ENCODE measurements at places on chromosomes 7 and 10.

- DNase-seq: no peak
Observed at GRCh38 chr10:31130406-31130805, 98.7 kb upstream of the ZNF438 start.

GRCh38 chr7:152338561-152338960, 97.2 kb downstream of the KMT2C start:
- DNase-seq: no peak

- DNase-seq: no peak
Observed at GRCh38 chr7:16975712-16976111, 93.9 kb upstream of the AGR3 start.

- DNase-seq: no peak
Observed at GRCh38 chr10:74882427-74882826, 56.0 kb downstream of the KAT6B start.

DNA sequence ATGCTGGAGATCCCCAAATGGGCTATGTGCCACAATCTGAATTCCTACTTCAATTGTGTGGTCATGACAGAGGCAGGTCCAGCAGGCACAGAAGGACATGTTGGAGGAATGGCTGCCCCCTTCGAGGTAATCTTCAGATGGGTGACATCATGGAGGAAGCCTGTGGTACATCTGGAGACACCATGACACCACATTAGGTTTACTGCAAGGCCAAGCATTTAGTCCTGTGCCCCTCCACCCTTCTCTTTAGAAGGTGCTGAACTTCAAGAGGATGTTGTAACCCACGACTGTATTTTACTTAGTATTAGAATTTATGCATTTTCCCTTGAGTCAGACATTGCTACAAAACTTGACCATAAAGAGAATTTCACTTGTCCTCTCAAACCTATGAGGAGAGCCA, 75.1 kb upstream of the DDC start:
- DNase-seq: no peak

GRCh38 chr7:51011710-51012350, 229.1 kb upstream of the GRB10 start:
- DNase-seq: no peak

DNA sequence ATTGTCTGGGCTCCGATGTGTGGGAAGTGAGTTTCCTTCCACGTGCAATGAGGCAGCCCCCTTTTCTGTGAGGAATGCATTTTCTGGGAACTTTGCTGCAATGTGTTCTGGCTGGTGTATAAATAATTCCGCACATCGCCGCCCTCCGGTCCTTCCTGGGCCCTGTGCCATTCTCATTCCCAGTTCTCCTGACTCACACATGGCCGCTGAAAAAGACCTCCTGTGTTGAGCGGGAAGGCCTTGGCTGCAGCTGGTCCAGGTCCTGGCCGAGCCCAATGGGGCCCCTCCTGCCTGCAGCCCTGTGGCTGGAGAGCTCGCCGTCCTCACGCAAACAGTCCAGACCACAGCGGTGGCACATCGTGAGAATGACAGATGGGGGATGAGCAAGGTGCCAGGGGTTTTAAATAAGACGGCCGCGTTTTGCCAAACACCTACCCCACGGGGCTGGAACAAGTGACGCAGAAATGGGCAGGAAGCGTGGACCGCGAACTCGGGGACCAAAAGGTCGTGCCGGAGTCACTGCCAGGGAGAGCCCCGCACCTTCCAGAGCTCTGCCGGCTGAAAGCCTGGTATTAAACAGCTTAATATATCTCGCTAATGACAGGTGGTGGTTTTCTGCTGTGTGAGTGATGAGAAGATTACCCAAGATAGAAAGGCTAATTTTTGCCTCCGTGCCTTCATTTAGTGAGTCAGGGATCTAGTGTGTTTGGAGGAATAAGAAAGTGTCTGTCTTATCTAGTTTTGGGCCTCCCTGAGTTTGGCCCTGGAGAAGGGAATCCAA, 37.0 kb downstream of the FAM20C start:
- no peak for DNase-seq

DNA sequence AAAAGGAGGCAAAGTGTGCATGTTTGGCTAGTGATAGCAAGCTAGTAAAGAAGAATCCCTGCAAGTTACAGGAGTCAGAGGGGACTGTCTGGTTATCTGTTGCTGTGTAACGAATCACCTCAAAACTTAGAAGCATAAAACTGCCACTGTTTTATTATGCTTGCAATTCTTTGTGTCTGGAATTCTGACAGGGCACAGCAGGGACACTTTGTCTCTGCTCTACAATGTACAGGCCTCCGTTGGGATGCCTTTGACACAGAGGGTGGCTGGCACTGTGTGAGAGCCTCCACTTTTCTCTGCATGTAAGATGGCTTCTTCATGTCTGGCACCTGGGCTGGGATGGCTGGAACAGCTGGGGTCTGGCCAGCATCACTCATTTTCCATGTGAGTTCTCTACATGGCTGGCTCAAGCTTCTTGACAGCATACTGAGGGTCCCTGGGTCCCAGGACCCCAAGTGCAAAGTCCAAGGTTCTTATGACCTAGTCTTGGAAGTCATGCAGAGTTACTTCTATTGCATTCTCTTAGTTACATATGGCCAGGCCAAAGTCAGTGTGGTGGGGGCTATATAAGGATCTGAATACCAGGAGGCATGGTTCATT, 276.9 kb downstream of the RPS24 start:
- no peak for DNase-seq

- no peak for DNase-seq
Observed at GRCh38 chr7:68627247-68627864, 970.9 kb upstream of the AUTS2 start.

GRCh38 chr7:106313456-106313901, 28.7 kb upstream of the NAMPT start:
- no peak for DNase-seq

DNA sequence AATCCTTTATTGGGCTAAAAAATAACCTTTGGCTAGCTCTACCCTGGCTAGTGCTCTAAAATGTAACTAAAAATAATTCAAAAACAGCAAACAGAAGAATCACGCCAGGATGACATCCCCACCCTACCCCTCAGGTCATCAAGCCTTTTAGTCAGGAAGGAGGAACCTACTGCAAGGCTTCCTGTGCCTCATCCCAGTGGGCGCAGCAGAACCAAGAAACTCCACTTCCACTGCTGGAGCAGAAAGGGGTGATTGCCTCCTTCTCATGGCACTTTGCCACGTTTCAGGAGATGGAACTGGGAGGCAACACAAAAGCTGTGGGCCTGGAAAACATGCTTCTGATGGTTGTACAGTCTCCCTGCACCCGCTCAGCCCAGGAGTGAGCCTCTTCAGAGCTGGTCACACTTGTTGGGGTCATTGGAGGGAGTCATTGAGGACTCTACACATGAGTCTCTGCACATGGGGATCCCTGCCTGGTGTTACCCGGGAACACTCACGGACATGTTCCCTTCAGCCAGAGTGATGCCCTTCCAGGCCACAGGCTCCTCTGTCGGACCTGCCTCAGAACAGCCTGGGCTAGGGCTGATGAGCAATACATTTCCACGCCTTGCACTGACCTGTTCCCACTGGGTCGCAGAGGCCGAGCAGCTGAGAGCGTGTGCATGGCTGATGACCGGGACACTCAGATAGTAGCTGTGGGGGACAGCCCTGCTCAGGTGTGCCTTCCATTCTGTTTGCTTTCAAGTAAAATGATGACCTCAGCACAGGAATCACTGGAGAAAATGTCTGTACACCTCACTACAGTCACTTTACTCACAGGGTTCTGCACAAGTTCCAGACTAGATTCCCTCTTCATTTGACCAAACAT, 355.3 kb downstream of the FGFR2 start:
- no peak for DNase-seq

DNA sequence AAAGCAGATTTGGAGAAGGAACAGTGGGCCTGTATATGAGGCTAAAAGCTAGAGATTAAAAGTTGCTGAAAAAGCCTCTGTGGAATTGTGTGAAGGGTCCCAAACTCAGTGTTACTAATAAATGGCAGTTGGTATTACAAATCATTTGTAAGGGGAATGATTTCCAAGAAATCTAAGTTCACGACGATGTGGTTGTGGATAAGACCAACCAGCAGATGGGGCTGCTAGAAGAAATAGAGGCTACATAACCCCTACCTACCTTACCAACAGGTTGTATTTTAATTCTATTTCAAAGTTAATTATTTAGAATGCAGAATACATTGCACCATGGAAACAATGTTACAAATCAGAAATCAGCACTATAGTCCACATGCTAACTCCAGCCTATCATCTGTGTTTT, 377.1 kb downstream of the HPSE2 start:
- no peak for DNase-seq

GRCh38 chr10:17585016-17585415, 32.2 kb downstream of the HACD1 start:
- no peak for DNase-seq

DNA sequence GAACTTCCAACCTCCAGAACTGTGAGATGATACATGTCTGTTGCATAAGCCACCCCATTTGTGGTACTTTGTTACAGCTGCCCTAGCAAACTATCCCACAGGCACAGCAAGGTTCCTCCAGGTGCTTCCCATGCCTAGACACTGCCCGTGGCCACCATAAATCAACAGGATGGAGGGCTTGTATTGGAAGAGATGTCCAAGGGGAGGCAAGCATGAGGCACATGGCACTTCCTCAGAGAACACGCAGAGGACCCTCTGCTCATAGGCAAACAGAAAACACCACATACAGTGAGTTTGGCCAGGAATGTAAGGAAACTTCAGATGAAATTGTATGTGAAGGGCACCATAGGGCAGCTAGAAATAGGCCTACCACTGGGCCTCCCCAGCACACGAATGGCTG, 291.1 kb downstream of the GRID1 start:
- DNase-seq: no peak

- no peak for DNase-seq
Observed at GRCh38 chr7:47600199-47601118, 18.5 kb upstream of the TNS3 start.

DNA sequence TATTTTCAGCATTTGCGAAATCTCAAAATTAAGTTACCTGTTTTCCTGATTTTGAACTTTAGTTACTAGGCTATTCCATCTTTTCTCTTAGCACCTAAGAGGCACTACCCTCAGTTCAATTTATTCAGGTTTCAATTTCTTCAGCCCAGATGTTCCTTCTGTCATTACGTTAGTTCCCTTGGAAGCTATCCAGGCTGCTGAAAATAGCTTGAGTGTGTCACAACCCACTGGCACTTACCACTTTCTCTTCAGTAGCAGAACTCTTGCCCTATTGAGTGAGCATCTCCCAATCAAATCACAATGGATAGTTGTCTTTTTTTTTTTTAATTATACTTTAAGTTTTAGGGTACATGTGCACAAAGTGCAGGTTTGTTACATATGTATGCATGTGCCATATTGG, 332.7 kb upstream of the LRGUK start:
- peak; percentile 51 for DNase-seq

GRCh38 chr10:103667356-103667755, 173.9 kb downstream of the NEURL1 start:
- no peak for DNase-seq

- DNase-seq: no peak
Observed at GRCh38 chr10:22649390-22649841, 65.0 kb downstream of the PIP4K2A start.

- DNase-seq: no peak
Observed at GRCh38 chr7:6389728-6390127, 58.0 kb downstream of the DAGLB start.

GRCh38 chr10:88991161-88991898, 732 bp downstream of the FAS start:
- DNase-seq: peak; percentile 19

GRCh38 chr10:68784476-68784875, 42.9 kb upstream of the STOX1 start:
- no peak for DNase-seq

GRCh38 chr10:80829562-80829961, 291.9 kb downstream of the SH2D4B start:
- DNase-seq: peak; percentile 2

DNA sequence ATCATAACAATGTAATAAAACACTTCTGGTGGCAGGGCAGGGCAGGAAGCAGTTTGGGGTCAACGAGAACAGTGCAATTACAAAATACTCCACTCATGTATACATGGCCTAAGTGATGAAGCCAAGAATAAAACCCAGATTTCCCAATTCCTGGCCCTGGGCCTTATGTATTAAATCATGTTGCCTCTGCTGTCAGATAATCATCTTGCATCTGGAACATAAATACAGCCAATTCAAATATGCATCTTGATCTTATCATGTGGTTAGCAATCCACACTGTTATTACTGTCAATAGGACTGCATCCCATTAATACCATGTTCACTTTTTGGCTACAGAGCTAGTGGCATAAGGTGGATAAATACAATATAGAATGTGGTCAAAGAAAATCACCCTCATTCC, 186.5 kb upstream of the SLC25A13 start:
- DNase-seq: peak; percentile 96

- peak; percentile 18 for DNase-seq
Observed at GRCh38 chr10:80444646-80445319, 9.3 kb upstream of the TSPAN14 start.

GRCh38 chr7:122802301-122802751, 83.9 kb downstream of the CADPS2 start:
- DNase-seq: no peak

- no peak for DNase-seq
Observed at GRCh38 chr10:93995598-93996271, 2.0 kb downstream of the PLCE1 start.

GRCh38 chr10:95810198-95810976, 54.4 kb downstream of the ENTPD1 start:
- no peak for DNase-seq

DNA sequence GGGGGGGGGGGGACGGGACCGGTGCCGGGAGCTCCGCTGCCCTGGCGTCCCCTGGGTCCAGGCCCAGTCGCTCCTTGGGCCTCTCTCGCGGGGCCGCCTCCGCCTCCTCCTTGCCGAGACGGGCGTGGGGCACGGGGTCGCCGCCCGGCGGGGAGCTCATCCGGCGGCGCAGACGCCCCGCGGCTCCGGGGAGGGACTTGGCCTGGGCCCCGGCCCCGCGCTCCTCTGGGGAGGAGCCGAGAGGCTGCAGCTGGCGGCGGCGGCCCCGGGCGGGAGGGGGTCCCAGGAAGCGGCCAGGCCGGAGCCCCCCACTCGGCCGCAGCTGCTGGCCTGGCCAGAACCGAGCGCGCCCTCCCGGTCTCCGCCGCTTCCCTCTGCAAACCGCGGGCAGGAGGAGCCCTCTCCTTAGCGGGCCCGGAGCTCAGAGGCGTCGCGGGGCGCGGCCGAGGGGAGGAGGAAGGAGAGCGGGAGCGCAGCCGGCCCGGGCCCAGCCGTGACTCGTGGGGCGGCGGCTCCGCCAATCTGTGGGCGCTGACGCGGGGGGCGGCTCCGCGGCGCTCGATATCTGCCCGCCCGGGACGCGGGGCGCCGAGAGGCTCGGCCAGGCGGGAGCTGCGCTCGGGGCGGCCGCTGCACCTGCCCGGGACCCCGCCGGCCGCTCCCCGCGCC, at the start of gene FAM20C:
Gene FAM20C (plus strand): TSS at position 591 of the 669 bp plus-strand sequence. CDS start 629 bp downstream, outside the sequence.
- peak; percentile 47 for DNase-seq

DNA sequence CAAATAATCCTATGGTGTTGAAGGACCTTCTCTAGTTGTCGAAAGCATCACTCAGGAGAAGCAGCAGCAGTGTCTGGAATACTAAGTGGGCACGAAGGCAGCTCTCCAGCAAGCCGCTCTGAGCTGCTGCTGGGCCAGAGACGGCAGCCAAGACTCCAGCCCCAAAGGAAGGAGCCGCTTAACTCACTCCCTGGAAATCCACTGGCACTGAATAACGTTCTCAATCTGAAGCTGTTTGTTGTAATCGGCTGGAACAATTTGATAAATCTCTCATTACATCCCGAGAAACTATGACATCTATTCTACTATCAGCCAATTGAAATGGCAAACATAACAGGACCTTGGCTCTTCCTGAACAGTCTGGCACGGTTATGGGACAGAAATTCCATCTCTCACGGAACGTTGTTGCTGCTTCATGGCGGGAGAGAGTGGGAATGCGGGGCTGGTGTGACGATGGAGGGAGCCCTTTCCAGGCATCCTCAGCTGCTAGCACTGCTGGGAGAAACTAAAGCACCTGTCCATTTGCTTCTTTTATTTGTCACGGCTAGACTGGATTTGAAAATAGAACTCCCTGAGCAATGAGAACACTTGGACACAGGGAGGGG, 331.5 kb upstream of the RNF32 start:
- DNase-seq: no peak
